ENCODE measurements at places on chromosomes 5 and 9.

GRCh38 chr5:160133071-160133917, 14.0 kb upstream of the PWWP2A start:
- peak; percentile 73 for DNase-seq

DNA sequence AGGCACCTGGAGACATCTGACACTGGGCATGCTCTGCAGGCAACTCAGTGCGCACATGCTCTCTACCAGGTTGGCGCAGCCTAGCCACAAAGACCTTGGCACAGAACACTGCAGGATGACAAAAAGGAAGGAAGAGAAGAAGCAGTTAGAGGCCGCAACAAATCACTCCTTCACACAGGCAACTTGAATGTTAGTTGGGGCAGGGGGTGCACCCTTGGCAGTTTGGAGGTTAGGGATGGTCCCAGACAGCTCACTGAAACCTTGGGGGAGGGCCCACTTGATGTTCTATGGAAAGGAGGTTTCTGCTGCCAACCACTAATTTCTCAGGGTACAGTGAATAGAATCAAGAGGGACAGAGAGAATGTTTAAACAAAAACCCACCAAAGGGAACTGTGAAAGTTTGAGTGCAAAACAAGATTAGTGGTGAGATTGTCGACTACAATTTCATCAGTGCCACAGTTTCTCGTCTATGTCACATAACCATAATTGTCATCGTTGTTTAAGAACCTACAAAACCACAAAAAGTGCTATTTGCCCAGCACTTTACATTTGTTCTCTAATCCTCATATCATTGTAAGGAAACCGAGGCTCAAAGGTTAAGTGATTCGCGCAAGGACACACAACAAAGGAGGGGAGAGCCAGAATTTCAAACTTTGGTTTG, 48.7 kb downstream of the FBXW11 start:
- DNase-seq = no peak

DNA sequence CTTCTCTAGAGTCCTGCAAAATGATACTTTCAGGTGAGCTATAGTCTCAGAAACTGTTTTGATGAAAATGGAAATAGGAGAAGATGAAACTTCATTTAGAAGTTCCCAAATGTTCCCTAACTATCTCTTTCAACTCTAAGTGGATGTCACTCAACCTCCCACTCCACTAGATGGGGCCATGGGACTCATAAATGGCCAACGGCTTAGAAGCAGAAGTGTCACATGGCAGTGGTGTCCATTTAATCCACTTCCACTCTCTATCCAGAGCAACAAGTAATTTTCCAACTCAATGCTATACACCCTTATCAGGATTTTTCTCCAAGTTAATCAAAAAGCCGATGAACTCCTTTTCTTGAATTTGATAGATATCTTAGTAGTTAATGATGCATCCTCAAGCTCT, 295.7 kb downstream of the EDIL3 start:
- no peak for DNase-seq

- DNase-seq = no peak
Observed at GRCh38 chr5:2254880-2255750, 372.4 kb upstream of the IRX4 start.

GRCh38 chr9:126325821-126326220, 808 bp upstream of the MVB12B start:
- no peak for DNase-seq

- DNase-seq = no peak
Observed at GRCh38 chr9:106868087-106868486, 5.1 kb downstream of the ZNF462 start.

DNA sequence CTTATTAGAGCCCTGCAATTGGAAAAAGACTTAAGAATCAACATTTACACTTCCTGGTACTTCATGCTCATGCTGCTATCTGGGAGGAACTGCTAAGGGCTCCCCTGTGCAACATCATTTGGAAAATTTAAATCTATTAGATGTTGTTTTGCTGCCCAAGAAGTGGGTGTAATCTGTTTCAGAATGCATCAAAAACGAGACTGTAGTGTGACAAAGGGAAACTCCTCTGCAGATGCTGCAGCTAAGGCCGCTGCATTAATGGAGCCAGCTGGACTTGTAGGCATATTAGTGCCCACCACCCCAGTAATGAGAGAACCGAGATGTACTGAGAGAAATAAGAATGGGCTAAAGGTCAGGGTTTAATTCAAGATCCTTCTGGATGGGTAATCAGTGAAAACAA, 11.1 kb upstream of the PAIP1 start:
- no peak for DNase-seq

DNA sequence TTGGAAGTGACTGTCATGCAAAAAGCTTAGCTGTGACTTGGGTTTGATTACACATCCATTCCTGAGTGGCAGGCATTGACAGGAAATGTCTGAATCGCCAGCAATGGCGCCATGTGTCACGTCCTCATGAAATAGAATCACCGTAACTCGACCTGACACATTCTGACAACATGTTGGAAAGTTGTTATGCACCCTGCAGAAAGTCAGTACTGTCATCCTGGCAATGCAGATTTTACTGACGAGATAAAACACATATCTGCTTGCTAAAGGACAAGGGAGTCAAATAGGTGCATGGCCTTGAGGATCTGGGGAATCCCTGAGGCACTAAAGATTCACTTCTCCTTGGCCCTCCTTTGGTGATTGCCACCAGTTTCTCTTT, 344.2 kb downstream of the SPATA31D1 start:
- no peak for DNase-seq

GRCh38 chr5:76345582-76345981, 57.5 kb upstream of the IQGAP2 start:
- no peak for DNase-seq

- DNase-seq = no peak
Observed at GRCh38 chr9:11194246-11194645, 581.4 kb upstream of the PTPRD start.

GRCh38 chr5:147669169-147669869, 113.2 kb downstream of the JAKMIP2 start:
- no peak for DNase-seq

GRCh38 chr9:84366683-84367082, 26.1 kb upstream of the SLC28A3 start:
- DNase-seq = no peak

DNA sequence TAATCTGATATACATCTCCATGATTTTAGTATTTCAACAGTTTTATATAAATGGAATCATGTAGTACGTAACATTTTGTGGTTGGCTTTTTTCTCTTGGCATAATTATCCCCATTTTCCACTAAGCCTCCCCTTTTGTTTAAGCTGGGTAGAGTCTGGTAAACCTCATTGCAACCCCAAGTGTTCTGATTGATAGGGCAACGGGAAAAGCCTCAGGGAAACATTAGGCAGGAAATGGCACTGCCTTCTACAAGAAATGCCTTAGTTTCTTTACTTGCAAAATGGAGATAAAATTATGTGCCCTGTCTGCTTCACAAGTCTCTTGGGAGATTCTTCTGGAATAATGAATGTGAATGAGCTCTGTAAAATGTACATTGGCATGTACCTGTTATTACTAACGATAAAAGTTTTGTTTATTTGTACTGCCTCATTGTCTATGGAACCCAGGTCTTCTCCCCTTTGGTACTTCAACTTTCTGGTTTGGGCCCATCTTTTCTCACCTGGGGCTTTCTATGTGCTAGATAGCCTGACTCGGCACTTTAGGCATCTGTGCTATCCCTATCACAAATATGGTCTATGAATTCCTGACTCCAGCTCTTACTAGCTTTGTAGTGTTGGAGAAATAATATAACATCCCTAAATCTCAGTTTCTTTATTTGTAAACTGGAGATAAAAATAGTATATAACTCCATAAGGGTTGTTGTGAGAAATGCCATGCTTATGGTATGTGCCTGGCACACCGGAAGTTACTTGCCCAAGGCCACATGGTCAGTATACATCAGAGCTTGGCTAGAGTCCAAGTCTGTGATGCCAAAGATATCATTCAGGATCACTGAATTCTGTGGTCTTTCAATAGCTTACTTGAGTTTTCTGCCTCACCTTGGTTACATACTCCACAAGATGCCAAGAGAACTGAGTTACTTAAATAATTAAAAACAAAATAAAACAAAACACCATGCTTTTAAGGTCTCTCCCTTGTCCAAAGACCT, 48.2 kb upstream of the ZNF169 start:
- DNase-seq = no peak

- no peak for DNase-seq
Observed at GRCh38 chr9:127212453-127212852, 52.1 kb upstream of the GARNL3 start.

- no peak for DNase-seq
Observed at GRCh38 chr9:101064206-101064605, 35.7 kb downstream of the PLPPR1 start.

GRCh38 chr5:87529486-87530076, 116.9 kb upstream of the CCNH start:
- DNase-seq = no peak

- no peak for DNase-seq
Observed at GRCh38 chr5:178685386-178686059, 44.9 kb downstream of the ZNF354A start.

GRCh38 chr5:10863763-10864383, 102.8 kb upstream of the DAP start:
- DNase-seq = peak; percentile 83

GRCh38 chr9:92962303-92962649, 15.0 kb downstream of the FGD3 start:
- no peak for DNase-seq

DNA sequence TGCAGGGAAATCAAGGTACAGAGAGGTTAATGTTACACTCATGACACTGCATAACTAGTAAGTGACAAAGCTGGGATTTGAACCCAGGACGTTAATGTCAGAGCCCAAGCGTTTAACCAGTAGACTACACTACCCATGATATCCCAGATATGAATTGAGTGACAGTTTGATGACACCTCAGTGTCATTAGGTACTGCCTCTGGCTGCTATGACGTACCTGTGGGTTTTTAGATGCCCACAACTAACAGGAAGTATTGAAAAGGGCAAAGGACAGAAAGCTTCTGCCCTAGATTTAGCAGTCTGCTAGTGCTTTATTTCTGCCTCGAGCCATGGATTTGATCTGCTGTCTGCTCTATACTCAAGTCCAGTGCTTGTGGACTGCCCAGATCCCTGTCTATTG, 56.2 kb downstream of the GLRA1 start:
- no peak for DNase-seq

DNA sequence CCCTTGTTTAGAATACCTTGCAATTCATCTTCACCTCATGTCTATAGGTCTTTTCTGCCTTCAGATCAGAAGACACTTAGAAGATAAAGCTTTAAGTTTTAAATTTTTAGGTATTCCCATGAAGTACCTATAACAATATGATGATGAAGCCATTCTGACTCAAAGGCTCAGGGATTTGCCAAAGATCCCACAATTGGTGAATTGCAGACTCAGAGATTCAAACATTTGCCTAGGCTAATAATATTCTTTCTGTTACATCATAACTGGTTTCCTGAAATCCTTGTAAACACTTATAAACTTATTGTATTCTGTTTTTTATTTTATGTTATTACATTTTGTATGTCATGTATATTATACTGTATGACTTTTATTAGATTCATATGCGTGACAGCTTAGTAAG, 62.8 kb upstream of the ZFAND5 start:
- no peak for DNase-seq

- DNase-seq = no peak
Observed at GRCh38 chr9:90883661-90884060, 82.0 kb downstream of the SYK start.

GRCh38 chr5:108148715-108149139, 233.2 kb downstream of the FBXL17 start:
- peak; percentile 28 for DNase-seq

DNA sequence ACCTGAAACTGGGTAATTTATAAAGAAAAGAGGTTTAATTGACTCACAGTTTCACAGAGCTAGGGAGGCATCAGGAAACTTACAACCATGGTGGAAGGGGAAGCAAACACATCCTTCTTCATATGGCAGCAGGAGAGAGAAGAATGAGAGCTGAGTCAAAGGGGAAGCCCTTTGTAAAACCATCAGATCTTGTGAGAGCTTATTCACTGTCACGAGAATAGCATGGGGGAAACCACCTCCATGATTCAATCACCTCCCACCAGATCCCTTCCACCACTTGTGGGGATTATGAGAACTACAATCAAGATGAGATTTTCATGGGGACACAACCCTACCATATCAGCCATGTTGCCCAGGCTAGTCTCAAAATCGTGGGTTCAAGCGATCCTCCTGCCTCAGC, 143.4 kb downstream of the FGF18 start:
- DNase-seq = no peak

GRCh38 chr9:70479880-70480291, 65.4 kb upstream of the KLF9 start:
- DNase-seq = peak; percentile 47

DNA sequence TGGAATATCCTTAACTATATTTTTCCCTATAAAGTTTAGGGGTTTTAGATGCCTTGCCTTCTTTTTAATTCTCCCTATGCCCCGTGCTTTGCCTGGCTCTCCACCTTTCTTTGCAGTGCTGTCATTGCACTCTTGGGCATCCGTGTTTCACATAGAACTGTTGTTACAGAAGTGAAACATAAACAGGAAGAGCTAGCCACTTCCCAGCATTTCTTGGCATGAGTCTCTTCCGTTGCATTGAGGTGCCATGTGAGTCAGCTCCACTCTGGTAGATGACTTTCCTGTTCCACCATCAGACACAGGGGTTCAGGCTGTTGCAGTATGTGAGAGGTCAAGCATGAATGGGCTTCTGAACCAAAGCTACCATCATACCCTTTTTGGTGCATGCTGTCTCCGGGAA, 73.4 kb downstream of the ANGPTL2 start:
- DNase-seq = peak; percentile 79

DNA sequence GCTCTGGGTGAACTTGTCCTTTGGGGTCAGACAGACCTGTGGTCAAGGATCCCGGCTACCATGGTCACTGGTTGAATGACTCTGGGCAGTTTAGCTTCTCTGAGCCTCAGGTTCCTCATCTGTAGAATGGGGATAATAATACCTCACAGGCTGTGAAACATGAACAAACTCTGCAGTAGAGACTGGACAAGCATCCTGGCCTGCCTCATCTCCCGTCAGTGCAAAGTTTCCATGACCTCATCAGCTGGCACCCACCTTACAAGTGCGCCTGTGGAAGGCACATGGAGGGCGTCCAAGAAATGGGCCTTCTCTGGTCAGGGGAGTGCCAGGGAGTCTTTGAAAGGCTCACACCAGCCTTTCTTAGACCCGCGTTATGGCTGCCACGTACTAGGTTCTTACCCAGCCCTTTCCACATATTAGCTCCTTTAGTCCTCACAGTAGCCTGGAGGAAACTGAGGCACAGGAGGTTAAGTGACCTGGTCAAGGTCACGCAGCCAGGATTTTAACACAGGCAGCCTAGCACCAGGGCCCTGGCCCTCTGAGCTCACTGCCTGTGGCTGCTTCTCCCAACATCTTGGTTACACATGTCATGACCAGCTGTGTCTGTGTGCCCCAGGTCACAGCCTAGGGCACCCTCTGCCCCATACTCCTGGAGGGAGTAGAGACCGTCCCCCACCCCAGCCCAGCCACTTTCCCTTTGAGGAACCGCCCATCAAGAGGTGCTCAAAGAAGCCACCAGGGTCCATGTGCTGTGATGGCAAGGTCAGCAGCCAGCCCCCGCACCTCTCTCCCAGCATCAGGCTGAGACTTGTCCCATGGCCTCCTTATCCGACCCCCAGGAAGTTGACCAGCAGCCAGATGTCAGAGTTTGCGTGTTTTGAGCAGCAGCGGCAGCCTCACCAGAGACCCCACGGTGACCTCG, 39.4 kb upstream of the RPL26L1 start:
- DNase-seq = no peak
